ENCODE measurements at places on chromosomes 5 and 9. TPM values are rescaled to one million over a fixed set of nuclear protein-coding genes. Genes with fewer than 3 reads are reported as not detected.

The CAMSAP1 gene
- 20.1 TPM for total RNA-seq

The PCDHGA9 gene
- 0.68 TPM for total RNA-seq

The TEX48 gene
- total RNA-seq = not detected

The KIF27 gene
- 3.9 TPM for total RNA-seq

The SLC27A6 gene
- total RNA-seq = 6.9 TPM

The ASS1 gene
- 40.8 TPM for total RNA-seq

The LIFR gene
- 0.65 TPM for total RNA-seq

The SIGMAR1 gene
- total RNA-seq = 134 TPM

The AK6 gene
- 38.4 TPM for total RNA-seq

The ATP10B gene
- not detected for total RNA-seq

The CCDC183 gene
- total RNA-seq = not detected

The SQSTM1 gene
- total RNA-seq = 95.8 TPM

The ELAVL2 gene
- total RNA-seq = 12.1 TPM

The PCDHB5 gene
- 0.10 TPM for total RNA-seq

The RMI1 gene
- total RNA-seq = 14.4 TPM

The GABRA1 gene
- total RNA-seq = not detected

The KCNN2 gene
- 0.14 TPM for total RNA-seq

The GTF2H2C gene
- 29.0 TPM for total RNA-seq

The SOWAHA gene
- total RNA-seq = 0.03 TPM

The ARID3C gene
- 0.07 TPM for total RNA-seq

The ZDHHC11B gene
- total RNA-seq = not detected

The GDA gene
- total RNA-seq = 1.2 TPM

The TAF11L9 gene
- not detected for total RNA-seq

The BTF3 gene
- total RNA-seq = 729 TPM

The RMRP gene
- total RNA-seq = 3,234 TPM

The SH3RF2 gene
- 37.1 TPM for total RNA-seq

The DNAI1 gene
- total RNA-seq = not detected

The PCDHGA3 gene
- total RNA-seq = not detected

The IER5L gene
- 10.7 TPM for total RNA-seq

The PCDHAC1 gene
- total RNA-seq = 0.11 TPM

The PNPLA7 gene
- 0.07 TPM for total RNA-seq

The HINT1 gene
- total RNA-seq = 355 TPM

The DND1 gene
- 0.35 TPM for total RNA-seq

The SLC9A3 gene
- total RNA-seq = 0.85 TPM

The CDK5RAP2 gene
- 44.5 TPM for total RNA-seq

The GABRA6 gene
- not detected for total RNA-seq

All from foreskin keratinocyte (primary cell).